ENCODE measurements at places on chromosomes 3 and 15.

GRCh38 chr3:105414841-105415240, 48.1 kb downstream of the ALCAM start:
- DNase-seq, result no peak

DNA sequence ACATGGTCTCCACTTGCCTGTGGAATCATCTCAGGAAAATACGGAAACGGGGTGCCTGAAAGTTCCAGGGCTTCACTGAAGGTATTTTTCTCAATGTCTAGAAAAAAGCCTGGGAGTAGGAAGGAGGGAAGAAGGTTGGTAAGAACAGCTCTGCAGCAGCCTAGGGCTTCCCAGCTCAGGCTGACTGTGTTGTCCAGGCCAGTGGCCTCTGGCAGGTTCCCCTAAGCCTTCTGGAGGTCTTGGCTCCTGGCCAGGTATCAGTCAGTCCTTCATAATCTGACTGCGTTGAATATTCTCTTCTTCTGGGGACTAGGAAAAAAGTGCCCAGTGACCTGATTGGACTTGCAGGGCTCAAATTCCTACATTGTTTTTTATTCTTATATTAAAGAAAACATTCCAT, 38.6 kb downstream of the SSR3 start:
- DNase-seq, result no peak

DNA sequence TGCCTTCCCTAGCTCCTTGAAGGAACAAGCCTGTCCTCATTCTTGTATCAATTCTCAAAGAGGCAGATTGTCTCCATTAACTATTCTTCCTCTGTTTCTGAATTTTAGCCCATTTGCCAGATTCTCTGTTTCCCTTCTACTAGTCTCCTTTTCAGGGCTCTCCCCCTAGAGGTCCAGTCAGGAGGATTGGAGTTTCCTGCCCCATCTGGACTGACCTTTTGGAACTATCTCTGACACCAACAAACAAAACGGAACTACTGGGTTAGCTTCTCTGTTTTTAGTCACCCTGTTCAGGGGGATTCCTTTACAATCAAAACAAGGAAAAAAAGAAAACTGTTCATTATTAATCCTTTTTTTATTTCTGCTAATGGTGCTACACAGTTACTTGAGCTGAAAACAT, 10.2 kb upstream of the KPNA4 start:
- no peak for DNase-seq

DNA sequence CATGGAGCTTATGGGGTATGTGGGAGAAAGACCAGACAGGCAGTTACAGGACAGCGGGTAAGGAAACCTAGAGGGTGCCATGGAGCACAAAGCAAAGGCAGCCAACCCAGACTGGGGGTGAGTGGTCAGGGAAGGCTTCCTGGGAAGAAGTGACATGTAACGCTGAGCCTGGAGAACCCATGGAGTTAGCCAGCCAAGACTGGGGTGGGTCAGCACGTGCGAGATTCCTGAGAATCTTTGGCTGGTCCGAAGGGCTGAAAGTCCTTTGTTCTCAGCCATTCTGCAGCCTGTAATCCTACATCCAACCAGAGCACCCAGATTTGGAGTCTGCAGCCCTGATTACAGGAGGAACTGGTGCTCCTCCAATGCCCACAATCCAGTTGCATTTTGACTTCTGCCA, 120.1 kb upstream of the WNT5A start:
- no peak for DNase-seq

DNA sequence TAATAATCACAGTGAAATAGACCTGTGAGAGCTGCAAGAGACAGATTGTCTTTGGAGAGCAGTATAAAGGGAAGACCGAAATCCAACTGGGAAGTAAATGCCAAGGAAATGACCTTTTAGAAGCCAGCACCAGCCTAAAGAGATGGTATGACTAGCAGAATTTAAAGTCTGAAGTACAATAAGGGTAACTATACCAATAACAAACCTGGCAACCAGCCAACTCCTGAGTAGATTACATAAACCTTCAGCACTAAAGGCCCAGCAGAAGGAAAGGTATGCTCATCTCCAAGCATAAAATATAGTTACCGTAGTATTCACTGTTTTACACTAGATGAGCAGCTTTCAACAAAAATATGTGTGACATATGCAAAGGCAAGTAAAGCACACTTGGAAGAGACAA, 155.1 kb upstream of the SATB1 start:
- DNase-seq, result no peak

DNA sequence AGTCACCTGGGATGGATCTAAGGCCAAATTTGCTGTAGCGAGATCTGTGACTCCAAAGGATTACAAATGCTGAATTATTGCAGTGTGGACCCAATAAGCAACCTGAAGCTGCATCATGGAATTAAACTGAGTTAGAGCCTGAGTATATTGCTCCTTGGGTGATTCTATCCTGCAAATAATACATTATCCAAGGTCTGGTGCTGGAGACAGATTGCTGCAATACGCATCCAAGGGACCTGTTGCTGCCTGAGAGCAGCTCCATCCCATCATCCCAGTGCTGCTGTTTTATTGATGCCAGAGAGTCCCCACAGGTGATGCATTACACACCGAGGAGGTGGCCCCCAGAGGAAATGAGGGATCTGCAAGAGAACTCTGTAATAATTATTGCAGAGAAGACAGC, 31.6 kb upstream of the PCSK6 start:
- no peak for DNase-seq

- DNase-seq, result no peak
Observed at GRCh38 chr3:111197485-111197884, 125.9 kb downstream of the NECTIN3 start.

DNA sequence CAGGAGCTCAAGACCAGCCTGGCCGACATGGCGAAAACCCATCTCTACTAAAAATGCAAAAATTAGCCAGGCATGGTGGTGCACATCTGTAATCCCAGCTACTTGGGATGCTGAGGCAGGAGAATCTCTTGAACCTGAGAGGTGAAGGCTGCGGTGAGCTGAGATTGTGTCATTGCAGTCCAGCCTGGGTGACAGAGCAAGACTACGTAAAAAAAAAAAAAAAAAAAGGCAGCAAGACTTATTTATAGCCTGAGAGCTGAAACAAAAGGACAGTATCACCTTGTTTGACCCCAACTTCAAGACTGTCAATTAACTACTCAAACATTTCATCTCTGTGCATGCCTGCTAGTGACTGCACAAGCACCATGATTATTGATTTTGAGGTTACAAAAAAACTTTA, 478.9 kb upstream of the GBE1 start:
- DNase-seq, result no peak

- no peak for DNase-seq
Observed at GRCh38 chr3:59843821-59844220, 794.0 kb upstream of the CFAP20DC start.

- DNase-seq, result no peak
Observed at GRCh38 chr3:135473449-135473848, 492.1 kb upstream of the PPP2R3A start.

DNA sequence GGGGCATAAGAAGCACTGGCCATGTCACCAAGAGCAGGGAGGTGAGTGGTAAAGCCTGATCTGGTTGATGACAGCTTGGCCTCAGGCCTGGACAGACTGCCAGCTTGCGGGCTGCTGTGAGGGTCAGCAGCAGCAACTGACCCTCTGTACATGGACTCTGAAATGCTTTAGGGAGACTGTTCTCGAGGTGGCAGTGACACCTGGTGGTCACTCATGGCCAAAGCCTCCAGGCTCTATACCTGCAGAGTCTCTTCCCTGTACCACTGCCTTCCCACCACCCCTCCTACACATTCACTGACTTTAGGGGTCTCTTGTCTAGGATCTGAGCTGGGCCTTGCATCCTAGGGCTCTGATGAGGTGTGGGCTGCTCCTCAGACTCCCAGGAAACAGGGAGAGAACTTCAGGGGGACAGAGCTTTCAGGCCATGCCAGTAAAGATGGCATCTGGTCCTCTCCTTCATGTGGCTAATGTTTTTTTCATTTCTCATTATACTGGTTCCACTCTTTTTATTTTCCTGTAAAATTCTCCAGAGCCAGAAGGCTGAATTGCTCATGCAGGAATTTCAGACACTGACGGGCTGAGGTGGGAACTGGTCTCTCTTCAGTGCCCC, 17.2 kb upstream of the TIMP4 start:
- no peak for DNase-seq

DNA sequence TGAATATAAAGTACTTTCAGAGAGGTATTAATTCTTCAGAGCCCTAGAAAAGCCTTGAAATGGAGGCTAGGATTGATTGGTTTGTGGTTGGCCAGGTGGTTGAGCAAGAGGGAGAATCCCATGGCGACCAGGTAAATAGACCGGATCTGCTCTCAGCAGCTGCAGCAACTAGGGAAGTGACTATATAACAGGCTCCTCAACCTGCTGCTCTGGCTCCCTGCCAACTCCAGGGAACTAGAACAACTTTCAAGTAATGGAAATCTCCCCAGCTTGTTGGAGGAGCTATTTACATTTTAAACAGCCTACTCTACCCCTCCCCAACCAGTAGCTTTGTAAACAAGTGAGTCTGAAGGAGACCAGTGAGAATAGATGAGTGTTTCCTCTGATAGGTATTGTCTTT, 121.8 kb upstream of the CADM2 start:
- DNase-seq, result no peak

DNA sequence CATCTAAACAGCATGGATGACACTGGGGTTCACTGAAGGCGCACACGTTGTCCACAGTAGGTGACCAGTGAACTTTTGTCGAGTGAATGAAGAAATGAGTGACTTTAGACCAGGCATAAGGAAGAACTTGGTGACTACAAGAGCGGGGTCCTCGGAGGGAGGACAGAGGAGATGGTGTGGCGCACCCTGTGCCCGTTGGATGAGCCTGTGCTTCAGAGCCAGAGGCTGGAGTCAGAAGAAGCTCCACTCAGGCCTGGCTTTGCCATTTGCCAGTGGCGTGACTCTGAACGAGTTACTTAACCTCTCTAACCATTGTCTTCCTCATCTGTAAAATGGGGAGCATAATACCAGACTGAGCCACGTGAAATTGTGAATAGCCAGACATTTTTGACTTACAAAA, 42.2 kb downstream of the MUC4 start:
- DNase-seq, result no peak

DNA sequence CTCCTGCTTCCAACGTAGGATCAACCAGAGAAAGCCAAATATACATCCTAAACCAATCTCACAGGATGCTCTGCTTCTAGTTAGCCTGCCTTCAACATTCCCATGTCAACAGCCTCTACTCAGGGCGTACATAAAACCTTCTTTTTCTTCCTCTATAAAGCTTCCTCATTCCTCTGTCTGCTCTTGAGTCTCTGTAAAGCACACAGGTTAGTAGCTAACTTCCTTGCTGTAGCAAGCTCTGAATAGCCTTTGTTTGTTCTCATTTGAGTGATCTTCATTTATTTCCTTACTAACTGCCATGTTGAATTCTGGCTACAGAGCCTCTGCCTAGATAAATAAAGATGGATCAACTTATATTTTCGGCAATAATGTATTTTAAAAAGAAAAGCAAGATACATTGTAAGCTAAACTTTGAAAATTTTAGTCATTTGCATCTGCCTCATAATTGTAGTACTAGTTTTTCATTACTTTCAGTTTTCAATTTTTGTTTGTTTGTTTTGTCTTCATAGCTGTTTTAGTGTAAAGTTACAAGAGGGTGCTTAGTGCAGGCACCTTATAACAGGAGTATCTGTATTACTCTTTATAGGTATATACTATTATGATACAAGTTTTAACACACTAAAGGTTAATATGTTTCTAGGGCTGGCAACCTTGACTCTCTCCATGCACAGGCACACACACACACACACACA, 498.2 kb downstream of the PYDC2 start:
- no peak for DNase-seq

GRCh38 chr15:80816936-80817335, 37.8 kb downstream of the CEMIP start:
- no peak for DNase-seq

DNA sequence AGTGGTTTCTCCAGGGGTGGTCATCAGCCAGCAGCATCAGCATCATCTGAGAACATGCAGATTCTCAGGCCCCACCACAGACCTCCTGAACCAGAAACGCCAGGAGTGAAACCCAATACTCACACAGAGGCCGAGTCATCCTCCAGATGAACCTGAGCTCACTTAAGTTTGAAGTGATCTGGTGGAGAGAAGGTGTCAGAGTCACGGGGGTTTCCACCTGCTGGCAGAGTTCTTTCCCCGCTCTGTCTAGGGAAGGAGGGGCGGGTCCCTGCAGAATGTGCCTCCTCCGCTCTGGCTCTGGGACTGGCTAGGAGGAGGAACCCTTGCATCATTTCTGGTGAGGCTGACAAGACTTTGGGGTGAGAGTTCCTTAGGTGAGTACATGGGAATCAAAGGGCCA, 13.3 kb upstream of the KIF23 start:
- DNase-seq, result no peak

DNA sequence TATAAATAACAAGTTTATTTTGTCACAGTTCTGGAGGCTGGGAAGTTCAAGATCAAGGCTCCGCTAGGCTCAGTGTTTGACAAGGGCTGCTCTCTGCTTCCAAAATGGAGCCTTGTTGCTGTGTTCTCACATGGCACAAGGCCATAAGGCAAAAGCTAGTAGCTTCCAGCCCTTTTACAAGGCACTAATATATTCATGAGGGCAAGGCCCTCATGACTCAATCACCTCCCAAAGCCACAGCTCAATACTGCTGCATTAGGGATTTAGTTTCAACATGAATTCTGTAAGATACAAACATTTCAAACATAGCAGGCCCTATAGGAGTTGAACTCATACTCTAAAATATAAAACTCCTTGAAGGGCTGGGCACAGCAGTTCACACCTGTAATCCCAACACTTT, 30.2 kb downstream of the ZBTB11 start:
- no peak for DNase-seq

DNA sequence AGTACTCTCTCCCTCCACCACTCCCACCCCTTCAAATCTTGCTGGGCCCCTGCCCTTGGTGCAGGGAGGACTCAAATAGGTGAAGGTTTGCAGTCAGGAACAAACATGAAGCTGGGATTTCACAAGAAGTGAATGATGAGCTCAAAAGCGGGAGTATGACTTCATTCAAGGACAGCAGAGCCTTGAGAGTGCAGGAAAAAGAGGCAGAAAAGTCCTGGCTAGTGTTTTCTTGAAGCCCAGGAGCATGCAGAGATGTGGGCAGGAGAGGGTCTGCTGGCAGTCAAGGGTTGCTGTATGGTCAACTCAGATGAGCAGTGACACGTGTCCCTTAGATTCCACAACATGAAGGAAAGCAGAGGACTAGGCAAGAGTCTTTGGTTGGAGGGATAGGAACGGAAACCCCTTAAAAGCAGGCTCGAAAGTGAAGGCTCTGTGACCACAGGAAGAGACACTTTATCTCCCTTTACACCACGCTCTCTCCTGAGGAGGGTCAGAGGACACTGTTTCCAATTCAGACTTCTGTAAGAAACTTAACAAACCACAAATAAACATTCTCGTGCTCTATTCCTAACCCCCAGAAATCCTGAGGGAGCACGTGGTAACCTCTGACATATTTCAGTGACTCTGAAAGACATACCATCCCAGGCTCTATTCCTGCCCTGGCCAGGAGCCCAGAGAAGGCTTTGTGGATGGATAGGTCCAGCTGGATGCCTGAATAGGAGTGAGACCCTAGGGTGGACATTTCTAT, 168.0 kb upstream of the NDN start:
- DNase-seq, result no peak

DNA sequence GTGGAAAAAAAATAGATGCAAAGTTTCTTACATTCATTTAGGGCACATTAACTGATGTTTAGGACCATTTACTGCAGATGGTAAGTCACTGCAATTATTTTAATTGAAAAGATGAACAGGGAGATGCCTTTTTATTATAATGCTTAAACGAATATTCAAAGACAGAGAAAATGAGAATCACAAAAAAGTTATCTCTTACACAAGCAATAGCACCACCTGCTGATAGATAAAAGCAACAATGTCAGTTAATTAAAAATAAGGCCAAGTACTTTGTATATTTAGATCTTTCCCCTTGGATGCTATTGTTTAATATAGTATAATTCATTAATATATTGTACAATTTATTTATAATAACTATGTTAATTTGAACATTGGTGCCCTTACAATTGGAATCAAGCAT, 55.9 kb downstream of the IFT80 start:
- no peak for DNase-seq

Measured in stimulated activated CD4-positive, alpha-beta T cell treated with anti-CD3 and anti-CD28 coated beads, Interleukin-1b, Interleukin-23, amount 100 ng/mL, for 24 hours (primary cell).